ENCODE measurements at places on chromosomes 5 and 9.

GRCh38 chr5:14415024-14415697 lies 166.4 kb upstream of the OTULINL start:
- DNase-seq = no peak

GRCh38 chr9:131116281-131117120 lies 8.9 kb upstream of the NUP214 start:
- no peak for DNase-seq

DNA sequence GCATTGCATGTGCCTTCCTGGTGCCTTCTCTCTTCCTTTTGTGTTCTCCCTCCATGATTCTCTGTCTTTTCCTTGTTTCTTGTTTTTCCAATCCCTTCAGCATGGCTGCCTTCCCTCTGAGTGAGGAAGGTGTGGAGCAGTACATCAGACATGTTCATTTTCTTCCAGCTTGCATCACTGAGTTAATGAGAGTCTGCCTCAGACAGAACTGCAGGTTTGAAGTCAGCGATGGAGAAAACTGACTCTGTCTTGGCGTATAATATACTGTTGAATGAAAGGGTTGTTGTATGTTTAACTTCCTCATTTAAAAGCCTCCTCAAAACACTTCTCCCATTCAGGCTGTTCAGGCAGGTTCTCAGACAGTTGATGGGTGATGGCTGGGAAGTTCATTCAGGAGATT lies 129.3 kb downstream of the KDM4C start:
- no peak for DNase-seq

- DNase-seq = no peak
Measured at GRCh38 chr5:147690595-147690994, 91.9 kb downstream of the JAKMIP2 start.

GRCh38 chr5:97142521-97143254 lies at the start of gene LIX1:
Gene LIX1 (minus strand): TSS chr5:97142611. CDS start chr5:97142576, 35 bp downstream.
- no peak for DNase-seq

DNA sequence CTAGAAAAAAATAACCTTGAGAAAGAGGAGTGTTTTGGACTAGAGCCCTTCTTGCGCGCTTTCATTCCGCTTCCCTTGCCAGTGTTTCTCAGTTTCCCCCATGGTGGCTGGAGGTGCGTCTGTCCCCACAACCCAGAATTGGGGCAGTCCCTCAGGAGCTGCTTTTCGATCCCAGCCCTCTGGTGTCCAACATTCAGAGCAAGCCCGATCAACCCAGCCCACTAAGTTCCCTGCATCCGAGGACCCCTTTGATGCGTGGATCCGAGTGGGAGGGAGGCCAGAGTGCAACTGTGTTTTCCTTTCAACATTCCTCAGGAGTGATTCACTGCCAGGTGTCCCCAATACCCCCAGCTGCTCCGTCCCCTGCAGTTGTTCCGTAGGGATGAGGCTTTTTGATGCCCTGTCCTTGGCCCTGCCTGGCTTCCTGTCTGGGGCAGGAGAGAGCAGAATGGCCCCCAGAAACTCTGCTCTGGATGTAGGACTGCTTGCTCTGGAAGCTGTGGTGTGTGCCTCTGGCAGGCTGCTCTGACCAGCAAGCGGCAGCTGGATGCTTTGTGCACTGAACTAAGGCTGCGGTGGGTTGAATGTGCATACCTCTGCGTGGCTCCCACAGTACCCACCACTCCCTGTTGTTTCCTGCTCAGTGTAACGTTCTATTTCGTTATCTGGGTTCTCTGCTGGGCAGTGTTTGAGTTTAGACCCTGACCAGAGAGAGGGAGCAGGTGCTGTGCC lies 117.5 kb downstream of the BOD1 start:
- DNase-seq = no peak

- DNase-seq = no peak
Measured at GRCh38 chr5:132895719-132896305, 22.3 kb downstream of the LEAP2 start.

GRCh38 chr9:35696520-35697215 lies 6.9 kb upstream of the TPM2 start:
- peak; percentile 27 for DNase-seq

- no peak for DNase-seq
Measured at GRCh38 chr9:92740009-92740408, 24.6 kb downstream of the BICD2 start.

DNA sequence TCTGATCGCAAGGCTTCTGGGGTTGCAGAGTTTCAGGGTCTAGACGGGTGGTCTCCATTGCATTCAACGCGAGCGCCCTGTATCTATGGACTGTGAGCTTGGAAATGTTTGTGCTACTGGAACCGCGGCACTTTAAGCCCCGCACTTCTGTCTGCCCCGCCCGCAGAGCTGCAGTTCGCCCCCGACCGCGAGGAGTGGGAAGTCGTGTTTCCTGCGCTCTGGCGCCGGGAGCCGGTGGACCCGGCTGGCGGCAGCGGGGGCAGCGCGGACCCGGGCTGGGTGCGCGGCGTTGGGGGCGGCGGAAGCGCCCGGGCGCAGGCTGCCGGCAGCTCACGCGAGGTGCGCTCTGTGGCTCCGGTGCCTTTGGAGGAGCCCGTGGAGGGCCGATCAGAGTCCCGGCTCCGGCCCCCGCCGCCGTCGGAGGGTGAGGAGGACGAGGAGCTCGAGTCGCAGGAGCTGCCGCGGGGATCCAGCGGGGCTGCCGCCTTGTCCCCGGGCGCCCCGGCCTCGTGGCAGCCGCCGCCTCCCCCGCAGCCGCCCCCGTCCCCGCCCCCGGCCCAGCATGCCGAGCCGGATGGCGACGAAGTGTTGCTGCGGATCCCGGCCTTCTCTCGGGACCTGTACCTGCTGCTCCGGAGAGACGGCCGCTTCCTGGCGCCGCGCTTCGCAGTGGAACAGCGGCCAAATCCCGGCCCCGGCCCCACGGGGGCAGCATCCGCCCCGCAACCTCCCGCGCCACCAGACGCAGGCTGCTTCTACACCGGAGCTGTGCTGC lies 1.0 kb downstream of the ADAMTS19 start:
- DNase-seq = no peak

DNA sequence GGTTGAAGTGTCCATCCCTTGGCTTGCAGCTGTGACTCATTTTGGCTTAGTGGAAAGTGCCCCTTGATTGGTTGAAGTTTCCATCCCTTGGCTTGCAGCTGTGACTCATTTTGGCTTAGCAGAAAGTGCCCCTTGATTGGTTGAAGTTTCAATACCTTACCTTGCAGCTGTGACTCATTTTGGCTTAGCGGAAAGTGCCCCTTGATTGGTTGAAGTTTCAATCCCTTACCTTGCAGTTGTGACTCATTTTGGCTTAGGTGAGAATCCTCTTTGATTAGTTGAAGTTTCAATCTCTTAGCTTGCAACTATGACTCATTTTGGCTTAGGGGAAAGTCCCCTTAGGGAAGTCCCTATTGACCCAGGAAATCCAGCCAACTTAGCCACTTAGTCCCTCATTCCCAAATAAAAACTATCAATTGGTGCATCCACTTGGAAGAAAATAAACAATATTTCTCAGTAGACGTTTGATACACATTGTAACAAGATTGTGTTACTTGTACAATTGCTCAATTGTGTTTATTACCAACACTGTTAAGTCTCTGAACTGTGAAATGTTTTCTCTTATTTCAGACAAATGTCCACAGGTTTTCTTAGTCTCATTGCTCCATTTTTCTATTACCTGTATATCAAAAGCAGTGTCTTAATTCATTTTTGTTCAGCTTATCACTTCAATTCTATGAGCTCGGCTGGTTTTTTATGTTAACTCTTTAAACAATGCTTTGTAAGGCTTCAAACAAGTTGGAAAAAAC lies 2308.8 kb upstream of the ACO1 start:
- no peak for DNase-seq

- DNase-seq = no peak
Measured at GRCh38 chr9:130893341-130894101, 3.1 kb downstream of the QRFP start.

GRCh38 chr9:11374926-11375325 lies 762.1 kb upstream of the PTPRD start:
- DNase-seq = no peak

GRCh38 chr5:110963495-110963894 lies 108.0 kb upstream of the TSLP start:
- no peak for DNase-seq

DNA sequence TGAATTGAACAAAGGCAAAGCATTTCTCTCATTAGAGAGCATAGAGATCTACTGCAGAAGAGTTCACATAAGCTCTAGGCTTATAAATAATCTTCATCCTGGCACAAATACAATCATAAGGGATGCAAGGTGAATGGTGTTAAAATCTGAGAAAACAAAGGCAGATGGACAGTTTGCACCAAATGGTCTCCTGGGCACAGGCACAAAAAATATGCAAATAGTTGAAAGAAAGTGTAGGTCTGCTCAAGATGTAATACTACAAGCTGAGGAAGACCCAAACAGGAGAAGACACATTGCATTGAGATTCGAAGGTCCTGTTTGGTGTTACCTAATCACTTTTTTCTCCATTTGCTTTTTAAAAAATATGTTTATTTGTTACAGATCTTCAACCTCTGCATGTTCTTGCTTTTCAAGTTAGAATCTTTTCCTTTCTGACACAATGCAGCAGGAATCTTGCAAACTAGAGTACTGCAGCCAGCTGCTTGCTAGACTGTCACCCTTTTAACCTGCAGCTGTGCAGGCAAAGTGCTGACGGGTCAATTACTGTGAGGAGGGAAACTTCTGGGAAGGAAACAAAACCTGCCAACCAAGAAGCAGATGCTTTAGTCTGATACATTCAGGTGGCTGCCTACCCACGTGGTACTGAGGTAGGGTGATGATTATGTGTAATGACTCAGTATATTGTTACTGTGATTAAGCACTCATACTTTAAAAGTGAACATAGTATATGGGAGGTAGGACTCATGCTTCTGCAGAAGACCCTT lies 1048.6 kb upstream of the SEMA6A start:
- DNase-seq = no peak

GRCh38 chr5:116370149-116370548 lies 204.5 kb downstream of the SEMA6A start:
- no peak for DNase-seq

DNA sequence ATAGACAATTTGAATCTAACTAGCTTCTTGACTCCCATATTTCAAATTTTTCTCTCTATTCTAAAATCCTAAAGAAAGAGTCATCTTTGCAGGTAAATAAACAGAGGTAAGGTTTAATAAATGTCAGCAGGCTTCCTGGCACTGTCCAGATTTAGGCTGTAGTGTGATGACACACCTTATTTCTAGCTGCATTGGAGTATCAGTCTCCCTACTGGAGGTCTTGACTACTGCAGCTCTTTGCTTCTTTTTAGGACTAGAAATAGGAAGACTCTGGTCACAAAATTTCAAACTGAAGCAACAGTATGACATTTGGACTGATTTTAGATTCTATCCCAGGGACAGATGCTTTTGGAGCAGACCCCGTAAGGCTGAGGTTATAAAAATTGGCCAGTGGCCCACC lies 40.7 kb upstream of the PPP3R2 start:
- DNase-seq = no peak

GRCh38 chr5:150469718-150470469 lies 20.4 kb upstream of the RPS14 start:
- no peak for DNase-seq

- DNase-seq = no peak
Measured at GRCh38 chr9:26579056-26579455, 313.5 kb downstream of the CAAP1 start.

- DNase-seq = no peak
Measured at GRCh38 chr5:78727786-78728761, 79.5 kb upstream of the LHFPL2 start.

DNA sequence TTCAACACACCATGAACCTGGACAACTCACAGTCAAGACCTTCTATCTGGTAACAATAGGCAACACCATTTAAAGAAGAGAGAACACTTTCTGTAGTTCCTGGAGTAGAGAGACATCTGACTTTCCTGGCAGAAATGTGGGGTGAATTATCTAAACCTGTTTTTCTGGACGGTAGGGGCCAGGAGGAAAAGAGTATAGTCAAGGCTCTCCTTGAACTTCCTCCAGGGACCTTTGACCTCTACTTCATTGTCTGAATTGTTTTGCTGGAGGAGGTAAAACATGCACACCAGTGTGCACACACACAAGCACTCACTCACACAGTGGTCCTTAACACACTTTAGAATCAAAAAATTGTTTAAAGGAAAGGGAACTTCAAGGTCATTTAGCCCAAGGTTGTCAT lies 13.2 kb downstream of the S100Z start:
- DNase-seq = no peak

GRCh38 chr5:126248611-126249010 lies 174.6 kb upstream of the GRAMD2B start:
- no peak for DNase-seq

DNA sequence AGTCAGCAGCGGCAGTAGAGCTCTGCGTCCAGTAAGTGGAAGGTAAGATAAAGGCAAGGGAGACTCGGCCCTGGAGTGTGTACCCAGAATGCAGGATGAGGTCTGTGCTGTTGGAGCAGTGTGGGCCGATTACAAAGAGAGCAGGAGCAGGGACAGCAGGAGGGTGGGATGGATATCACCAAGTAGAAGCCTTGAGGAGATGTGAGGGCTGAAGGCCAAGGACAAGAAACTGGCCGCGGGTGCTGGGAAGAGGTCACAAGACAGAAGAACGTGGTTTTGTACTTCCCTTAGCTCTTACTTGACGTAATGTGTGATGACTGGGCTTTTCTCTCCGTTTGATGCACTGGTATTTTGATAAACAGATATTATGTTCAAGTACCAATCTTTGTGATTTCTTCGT lies 43.7 kb downstream of the OR2V1 start:
- no peak for DNase-seq

- DNase-seq = no peak
Measured at GRCh38 chr9:70479880-70480291, 65.4 kb upstream of the KLF9 start.

GRCh38 chr5:180868960-180869359 lies 7.9 kb upstream of the ZFP62 start:
- DNase-seq = peak; percentile 38

DNA sequence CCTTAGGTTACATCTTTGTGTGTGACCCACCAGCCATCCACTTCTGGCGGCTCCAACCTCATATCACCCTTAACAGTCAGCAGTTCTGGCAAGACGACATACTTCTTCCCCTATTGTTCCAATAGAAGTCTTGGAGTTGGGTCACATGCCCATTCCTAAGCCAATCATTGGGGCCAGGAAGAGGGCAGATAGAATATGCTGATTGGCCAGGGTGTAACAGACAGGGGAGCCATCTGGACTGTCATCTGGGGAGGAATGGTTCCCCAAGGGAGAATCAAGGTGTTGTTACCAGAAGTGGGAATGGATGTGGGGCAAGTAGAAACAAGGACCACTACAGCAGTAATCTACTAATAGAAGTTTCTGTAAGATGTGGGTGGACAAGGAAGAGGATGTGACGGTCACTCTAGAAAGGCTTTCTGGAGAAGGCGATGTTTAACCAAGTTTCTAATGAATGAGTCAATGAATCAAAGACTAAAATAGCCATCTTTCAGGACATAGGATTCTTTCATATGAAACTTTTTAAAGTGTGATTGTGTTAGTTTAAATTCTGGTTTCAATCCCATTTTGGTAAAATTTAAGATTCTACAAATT lies 200.4 kb downstream of the ARHGAP26 start:
- no peak for DNase-seq

GRCh38 chr5:64646169-64646568 lies 44.1 kb upstream of the SHISAL2B start:
- no peak for DNase-seq

Measured in activated CD8-positive, alpha-beta memory T cell treated with anti-CD3 and anti-CD28 coated beads for 1 hour (primary cell).